ENCODE measurements at places on chromosomes 6 and 20.

DNA sequence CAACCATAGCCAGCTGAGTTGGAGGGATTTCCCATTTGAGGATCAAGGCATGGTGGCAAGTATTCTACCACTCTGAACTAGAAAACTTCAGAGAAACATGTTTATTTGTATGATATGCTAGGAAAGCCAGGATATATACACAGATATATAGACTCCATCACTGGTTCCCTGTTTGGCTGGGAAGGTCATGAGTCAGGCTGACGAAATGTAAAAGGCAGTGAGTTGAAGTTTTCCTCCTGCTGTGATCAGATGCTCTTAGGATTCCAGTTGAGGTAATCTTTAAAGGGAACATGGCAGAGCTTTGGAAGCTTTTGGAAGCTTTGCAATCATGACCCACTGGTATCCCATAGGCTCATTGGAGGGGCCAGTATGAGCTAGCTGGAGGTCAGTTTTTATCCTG is 1369.1 kb downstream of the EPHA7 start:
- no peaks in the 10 kb centered on the region for H3K4me1 ChIP-seq
- no peak overlapping the region for H3K4me3 ChIP-seq
- no peaks in the 10 kb centered on the region for H3K27me3 ChIP-seq

GRCh38 chr6:96878143-96878542 is 19.5 kb downstream of the NDUFAF4 start:
- H3K4me3 ChIP-seq = no peak overlapping the region
- no peaks in the 10 kb centered on the region for H3K27me3 ChIP-seq
- no peak overlapping the region for H3K27ac ChIP-seq
- H3K4me1 ChIP-seq = no peaks in the 10 kb centered on the region

DNA sequence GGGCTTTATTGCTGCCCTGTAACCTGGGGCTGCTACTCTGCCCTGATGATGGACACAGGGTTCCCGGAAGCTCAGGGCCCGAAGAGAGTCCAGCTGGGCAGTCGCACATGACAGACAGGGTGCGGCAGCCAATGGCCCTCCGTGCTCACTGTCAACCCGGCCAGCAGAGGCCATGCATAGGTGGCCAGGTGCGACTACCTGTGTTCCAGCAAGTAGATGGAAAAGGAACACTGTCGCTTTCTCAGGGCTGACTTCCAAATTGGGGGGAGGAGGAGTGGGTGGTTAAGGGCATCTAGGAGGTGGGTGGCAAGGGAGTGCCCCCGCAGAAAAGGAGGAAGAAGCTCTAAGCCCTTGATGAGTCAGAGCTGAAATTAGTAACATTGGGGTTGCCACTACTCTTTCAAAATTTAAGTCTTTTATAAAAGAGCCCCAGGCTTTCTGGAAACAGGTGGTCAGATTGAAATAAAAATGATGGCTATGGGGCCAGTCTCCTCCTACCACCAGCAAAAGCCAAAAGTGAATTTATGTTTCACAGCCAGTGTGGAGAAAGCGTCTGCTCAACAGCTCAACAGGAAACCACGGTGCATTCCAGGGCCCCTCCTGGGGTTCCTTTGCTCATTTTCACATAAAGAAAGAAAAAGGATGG is 2.3 kb upstream of the RAMACL start:
- no peak overlapping the region for H3K4me3 ChIP-seq
- H3K27ac ChIP-seq = no peak overlapping the region
- H3K27me3 ChIP-seq = no peaks in the 10 kb centered on the region
- H3K4me1 ChIP-seq = peaks cover 13% of the 10 kb centered on the region
- no peak for DNase-seq
- no peaks in the 10 kb centered on the region for H3K36me3 ChIP-seq

GRCh38 chr20:64000906-64001305 is 20.0 kb downstream of the PRPF6 start:
- no peak for DNase-seq
- peaks cover 6% of the 10 kb centered on the region for H3K4me1 ChIP-seq
- H3K27ac ChIP-seq = no peak overlapping the region

GRCh38 chr6:136720045-136720770 is 72.1 kb downstream of the MAP3K5 start:
- H3K27me3 ChIP-seq = no peaks in the 10 kb centered on the region
- no peak overlapping the region for H3K27ac ChIP-seq
- no peaks in the 10 kb centered on the region for H3K36me3 ChIP-seq
- no peak for DNase-seq

DNA sequence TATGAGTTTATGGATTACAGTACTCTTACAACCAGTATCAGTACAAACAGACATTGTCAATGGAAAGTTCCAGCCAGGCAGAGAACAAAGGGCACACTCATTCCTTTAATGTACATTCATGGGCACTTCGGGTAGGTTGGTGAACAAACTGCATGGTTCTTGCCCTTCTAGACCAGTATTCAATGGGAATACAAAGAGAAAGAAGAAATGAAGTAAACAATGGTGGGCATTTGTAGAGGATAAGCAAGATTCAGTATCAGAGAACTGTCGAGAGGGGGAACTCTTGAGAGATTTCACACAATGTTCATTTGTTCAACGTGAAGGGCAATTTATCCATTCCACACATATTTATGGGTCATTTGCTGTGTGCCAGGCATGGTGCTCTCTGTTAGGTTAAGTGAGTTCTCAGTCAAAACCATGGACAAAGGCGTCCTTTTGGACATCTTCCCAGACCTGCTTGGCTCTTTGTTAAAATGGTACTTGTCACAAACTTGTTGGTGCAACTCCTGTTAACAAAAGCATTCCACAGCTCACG is 714.8 kb downstream of the DHX35 start:
- no peaks in the 10 kb centered on the region for H3K27me3 ChIP-seq
- H3K4me1 ChIP-seq = no peaks in the 10 kb centered on the region
- H3K4me3 ChIP-seq = no peak overlapping the region
- no peaks in the 10 kb centered on the region for H3K36me3 ChIP-seq

Measured in adrenal gland (tissue), 19 donors.